NCI-H1436 treated with DMSO at 0.1 percent for 48 hours (cell line): ENCODE measurements at places on chromosomes 5 and 9.

DNA sequence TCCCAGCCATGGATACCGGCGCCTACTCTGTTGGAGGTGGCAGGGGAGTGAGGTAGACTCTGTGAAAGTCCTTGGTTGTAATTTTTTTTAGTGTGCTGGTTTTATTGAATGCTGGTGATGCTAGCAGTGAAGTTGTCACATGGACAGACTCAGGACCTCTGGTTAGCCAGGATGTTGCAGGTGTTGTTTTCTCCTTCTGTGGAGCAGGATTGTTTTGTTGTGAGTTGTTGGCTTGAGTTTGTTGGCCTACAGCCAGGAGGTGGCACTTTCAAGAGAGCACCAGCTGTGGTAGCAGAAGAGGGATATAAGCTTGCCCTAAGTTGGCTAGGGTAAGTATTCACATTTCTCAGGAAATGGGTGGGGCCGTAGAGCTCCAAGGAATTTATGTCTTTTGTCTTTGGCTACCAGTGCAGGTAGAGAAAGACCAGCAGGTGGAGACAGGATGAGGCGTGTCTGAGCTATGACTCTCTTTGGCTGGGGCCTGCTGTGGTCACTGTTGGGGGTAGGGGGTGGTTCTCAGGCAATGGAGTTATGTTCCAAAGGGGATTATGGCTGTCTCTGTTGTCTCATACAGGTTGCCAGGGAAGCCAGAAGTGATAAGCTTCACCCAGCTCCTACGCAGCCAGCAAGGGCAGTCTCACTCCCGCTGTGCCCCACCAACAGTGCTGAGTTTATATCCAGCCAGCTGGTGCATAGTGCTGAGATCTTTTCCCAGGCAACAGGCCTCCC lies 248.7 kb downstream of the TAF11L14 start:
- DNase-seq = no peak

GRCh38 chr5:123094919-123095797 lies 6.1 kb downstream of the PRDM6 start:
- DNase-seq = no peak

DNA sequence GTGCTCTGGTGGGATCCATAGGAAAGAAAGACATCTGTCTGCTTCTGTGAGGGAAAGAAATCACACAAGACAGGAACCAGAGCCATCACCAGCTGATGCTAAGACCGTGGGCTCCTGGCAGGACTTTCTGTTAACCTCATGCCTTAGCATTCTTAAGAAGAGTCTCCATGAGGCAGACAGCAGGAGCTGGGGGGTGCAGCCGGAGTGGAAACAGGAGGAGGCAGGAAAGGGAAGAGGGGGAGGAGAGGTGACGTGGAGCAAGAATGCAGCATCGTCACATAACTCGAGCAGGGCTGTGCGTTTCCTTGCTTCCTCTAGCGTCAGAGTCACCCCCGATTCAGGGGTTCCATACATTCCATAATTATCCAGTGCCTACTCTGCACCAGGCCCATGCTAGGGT lies 53.6 kb downstream of the ERGIC1 start:
- no peak for DNase-seq

DNA sequence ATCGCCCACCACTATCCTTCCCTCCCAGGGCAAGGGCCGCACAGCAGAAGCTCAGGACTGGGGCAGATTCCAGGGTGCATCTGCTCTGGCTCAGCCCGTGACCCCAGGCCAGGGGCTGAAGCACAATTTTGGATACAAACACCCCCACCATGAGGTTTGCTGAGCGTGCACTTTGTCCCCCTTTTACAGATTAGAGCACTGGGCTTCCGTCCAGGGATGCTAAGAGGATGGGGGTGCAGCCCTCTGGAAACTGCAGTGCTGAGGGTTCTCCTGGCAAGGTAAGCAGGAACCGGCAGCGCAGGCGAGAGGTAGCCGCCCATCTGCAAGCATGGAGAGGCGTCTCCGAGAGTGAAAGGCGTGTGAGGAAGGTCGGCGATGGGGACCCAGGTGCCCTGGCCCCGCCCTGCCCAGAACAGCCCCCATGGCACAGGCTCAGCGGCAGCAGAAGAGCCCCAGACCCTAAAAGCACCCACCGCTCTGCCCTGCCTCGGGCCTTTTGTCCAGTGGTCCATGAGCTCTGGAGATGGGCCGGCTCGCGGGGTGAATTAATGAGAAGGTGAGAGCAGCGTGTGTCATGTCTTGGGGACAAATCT lies 54.5 kb upstream of the OLFM1 start:
- DNase-seq = no peak

GRCh38 chr5:53557386-53557785 lies 3.1 kb upstream of the NDUFS4 start:
- no peak for DNase-seq

DNA sequence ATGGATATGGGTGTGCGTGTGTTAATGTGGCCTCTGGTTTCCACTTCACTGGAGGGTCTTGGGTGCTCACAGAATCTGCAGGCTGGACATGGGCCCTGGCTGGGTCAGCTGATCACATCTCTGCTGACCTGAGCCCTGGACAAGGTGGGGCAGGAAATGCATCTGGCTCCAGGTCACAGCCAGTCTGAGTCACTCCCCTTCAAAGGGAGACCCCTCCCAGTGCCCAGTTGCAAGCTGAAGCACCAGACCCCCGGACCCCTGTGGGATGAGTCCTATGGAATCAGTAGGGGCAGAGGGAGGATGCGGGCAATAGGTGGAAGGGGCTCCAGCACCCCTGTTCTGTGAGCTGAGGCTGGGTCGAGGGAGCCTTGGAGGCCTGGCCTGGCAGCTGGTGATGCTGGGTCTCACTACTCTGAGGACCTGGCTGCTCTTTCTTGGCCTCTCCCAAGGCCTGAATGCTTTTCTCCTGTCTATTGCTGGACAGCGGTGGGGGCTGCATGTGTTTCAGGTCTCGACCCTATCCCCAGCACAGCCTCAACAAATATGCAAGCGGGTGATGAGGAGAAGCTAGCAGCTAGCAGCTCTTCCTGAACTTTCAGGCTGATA lies 54.5 kb downstream of the PHF2 start:
- no peak for DNase-seq

- no peak for DNase-seq
These were observed 72.1 kb downstream of the C9orf152 start for GRCh38 chr9:110135846-110136245.

DNA sequence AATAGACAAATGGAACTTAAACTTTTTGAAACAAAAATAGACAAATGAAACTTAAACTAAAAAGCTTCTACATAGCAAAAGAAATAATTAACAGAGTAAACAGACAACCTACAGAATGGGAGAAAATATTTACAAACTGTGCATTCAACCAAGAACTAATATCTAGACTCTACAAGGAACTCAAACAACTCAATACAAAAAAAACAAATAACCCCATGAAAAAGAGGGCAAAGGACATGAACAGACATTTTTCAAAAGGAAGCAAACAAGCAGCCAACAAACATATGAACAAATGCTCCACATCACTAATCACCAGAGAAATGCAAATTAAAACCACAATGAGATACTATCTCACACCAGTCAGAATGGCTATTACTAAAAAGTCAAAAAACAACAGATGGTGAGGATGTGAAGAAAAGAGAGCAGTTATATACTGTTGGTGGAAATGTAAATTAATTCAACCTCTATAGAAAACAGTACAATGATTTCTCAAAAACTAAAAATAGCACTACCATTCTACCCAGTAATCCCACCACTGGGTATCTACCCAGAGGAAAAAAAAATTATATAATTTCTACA lies 170.8 kb upstream of the RGMB start:
- DNase-seq = no peak

GRCh38 chr5:6107675-6108539 lies 270.4 kb downstream of the MED10 start:
- DNase-seq = no peak
